Activated CD4-positive, alpha-beta memory T cell treated with anti-CD3 and anti-CD28 coated beads, Interleukin-2, amount 10 ng/mL, durations not matched to agents 7 days and 5 days (primary cell): ENCODE measurements at places on chromosomes 12 and 14. TPM values are rescaled to one million over a fixed set of nuclear protein-coding genes. Genes with fewer than 3 reads are reported as not detected.

DNA sequence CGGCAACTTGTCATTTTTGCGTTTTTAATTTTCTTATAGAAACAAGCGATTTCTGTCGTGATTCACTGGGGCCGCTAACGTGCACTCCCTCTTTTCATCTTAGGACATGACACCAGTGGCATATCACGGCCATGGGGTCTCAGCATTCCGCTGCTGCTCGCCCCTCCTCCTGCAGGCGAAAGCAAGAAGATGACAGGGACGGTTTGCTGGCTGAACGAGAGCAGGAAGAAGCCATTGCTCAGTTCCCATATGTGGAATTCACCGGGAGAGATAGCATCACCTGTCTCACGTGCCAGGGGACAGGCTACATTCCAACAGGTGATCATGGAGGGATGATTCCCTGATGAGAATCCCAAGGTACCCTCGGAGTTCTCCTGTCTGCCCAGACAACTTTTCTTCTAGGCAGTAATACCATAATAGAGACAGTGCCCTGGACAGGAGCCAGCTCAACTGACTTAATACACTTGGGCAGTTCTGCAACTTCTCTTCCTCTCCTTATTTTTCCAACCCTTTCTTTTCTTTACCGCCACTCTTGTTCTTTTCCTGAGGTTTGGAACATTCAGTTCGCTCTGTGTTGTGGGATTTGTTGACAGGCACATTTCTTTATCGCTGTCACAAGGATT, 821 bp downstream of the TMEM106C start:
- no peak overlapping the region for H3K27ac ChIP-seq
- peaks cover 55% of the 10 kb centered on the region for H3K36me3 ChIP-seq
- DNase-seq = peak; percentile 27
- H3K4me1 ChIP-seq = peaks cover 48% of the 10 kb centered on the region
- H3K27me3 ChIP-seq = peaks cover 35% of the 10 kb centered on the region
- peak overlapping the region; percentile 99 for H3K4me3 ChIP-seq

DNA sequence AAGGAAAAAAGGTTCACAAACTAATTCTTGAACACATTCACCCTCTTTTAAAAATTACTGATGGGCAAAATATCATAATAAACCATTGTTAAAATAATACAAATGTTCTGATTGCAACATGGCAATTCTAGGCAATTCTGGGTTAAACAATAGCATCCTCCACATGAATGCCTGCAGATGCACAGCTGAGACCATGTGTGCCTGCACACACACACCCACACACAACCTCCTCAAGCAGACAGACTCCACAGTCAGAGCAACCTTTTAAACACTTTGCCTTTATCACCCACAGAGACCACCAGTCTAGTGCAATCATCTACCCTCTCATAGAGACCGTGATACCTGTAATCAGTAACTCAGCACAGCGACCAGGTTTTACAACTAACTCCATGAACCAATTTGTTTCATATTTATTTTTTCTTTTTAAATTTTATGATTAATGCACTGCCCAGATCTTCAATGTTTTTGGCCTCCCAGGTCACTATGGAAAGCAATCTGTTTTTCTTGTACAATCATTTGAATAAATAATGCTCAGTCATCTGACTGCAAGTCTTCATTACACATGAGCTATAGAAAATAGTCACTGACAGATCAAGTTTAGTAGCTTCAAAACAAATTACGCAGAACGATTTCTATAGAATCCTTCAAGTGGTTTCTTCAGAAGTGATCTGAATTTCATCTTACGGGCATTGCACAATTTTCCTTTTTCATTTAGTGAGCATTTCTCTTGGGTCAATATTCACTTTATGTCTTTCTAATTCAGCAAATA, 105.8 kb downstream of the PRKD1 start:
- no peaks in the 10 kb centered on the region for H3K36me3 ChIP-seq
- no peak overlapping the region for H3K27ac ChIP-seq
- no peaks in the 10 kb centered on the region for H3K4me1 ChIP-seq
- H3K27me3 ChIP-seq = no peaks in the 10 kb centered on the region
- no peak overlapping the region for H3K4me3 ChIP-seq

GRCh38 chr12:98639491-98639890, 5.1 kb downstream of the IKBIP start:
- H3K4me1 ChIP-seq = peaks cover 40% of the 10 kb centered on the region
- no peak overlapping the region for H3K4me3 ChIP-seq
- peaks cover 29% of the 10 kb centered on the region for H3K36me3 ChIP-seq
- no peak for DNase-seq
- no peaks in the 10 kb centered on the region for H3K27me3 ChIP-seq

GRCh38 chr12:21296751-21297406, 37.8 kb downstream of the SLCO1A2 start:
- peaks cover 7% of the 10 kb centered on the region for H3K4me1 ChIP-seq
- no peak overlapping the region for H3K27ac ChIP-seq
- peaks cover 4% of the 10 kb centered on the region for H3K27me3 ChIP-seq
- no peaks in the 10 kb centered on the region for H3K36me3 ChIP-seq
- DNase-seq = no peak

DNA sequence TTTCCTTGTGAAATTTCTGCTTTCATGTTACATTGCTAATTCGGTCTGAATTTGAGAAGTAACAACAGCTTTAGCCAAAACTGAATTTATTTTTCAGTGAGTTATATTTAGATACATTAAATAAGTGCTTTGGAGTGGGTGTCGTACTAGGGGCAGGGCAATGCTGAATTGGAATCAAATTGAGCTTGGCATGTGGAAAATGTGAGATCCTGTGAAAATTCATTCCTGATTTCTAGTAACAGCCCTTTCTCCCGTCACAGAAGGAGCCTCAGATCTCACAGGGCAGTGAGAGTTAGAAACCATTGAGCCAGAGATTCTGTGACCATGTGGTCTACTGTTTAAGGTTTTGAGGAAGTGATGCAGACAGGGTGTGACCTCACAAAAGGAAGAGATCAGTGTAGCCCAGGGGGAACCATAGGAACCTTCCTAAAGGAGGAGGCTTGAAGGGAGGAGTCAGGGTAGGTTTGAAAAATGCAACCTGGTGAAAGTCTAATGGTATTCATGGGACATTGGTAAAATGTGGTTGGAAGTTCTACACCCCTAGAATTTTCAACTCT, 1136.8 kb downstream of the AACS start:
- no peak overlapping the region for H3K27ac ChIP-seq
- H3K4me1 ChIP-seq = no peaks in the 10 kb centered on the region
- H3K4me3 ChIP-seq = no peak overlapping the region
- no peaks in the 10 kb centered on the region for H3K27me3 ChIP-seq

DNA sequence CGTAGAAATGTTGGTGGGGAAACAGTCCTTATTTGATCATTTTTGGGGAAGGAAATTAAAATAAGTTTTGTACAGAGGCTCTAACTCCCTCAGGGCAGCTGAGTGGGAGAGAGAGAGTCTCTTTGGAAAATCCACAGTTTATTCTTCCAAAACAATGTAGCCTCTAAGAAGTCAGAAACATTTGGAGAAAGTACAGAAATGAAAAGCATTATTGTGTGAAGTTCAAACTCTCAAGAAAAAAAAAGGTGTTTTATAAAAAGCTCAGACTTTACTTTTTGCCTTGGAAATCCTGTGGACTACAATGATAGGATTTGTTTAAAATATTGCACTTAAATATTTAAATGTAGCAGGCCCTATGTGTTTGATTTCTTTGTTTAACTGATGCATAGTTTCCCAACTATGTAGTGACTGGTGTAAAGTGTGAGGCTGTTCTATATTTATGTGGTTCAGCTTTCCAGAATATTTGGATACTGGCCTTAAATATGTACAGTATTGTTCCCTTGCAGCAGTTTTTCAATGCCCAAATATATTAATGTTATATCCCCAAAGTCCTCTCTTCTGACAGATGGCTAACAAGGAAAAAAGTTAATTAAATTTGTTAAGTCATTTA, 82.0 kb upstream of the OTOGL start:
- no peak overlapping the region for H3K4me3 ChIP-seq
- DNase-seq = no peak
- H3K27me3 ChIP-seq = peaks cover 2% of the 10 kb centered on the region
- no peaks in the 10 kb centered on the region for H3K36me3 ChIP-seq
- no peaks in the 10 kb centered on the region for H3K4me1 ChIP-seq

DNA sequence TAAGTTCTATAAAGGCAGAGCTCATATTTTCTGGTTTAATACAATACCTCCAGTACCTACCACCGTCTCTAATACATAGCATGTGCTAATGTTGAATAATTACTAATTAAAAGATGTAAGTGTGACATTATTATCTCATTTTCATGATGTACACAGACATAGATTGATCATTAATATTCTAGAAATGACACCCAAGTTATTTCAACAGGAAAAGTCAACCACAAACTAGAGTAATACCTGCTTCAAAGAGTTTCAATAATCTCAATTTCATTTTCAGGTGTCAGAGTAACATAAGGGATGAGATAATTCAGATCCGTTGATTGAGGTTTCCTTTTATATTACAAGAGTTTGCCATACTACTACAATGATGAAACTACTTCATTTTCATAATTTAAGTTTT, 388.9 kb downstream of the SOX5 start:
- H3K27ac ChIP-seq = no peak overlapping the region
- H3K4me3 ChIP-seq = no peak overlapping the region
- H3K4me1 ChIP-seq = peaks cover 6% of the 10 kb centered on the region
- no peak for DNase-seq
- H3K27me3 ChIP-seq = no peaks in the 10 kb centered on the region
- H3K36me3 ChIP-seq = no peaks in the 10 kb centered on the region

GRCh38 chr14:97491697-97492096, 694.5 kb downstream of the VRK1 start:
- peaks cover 4% of the 10 kb centered on the region for H3K4me1 ChIP-seq
- no peak overlapping the region for H3K4me3 ChIP-seq
- no peaks in the 10 kb centered on the region for H3K27me3 ChIP-seq
- H3K36me3 ChIP-seq = no peaks in the 10 kb centered on the region

GRCh38 chr12:69898236-69898635, 73.2 kb downstream of the MYRFL start:
- no peak overlapping the region for H3K27ac ChIP-seq
- no peaks in the 10 kb centered on the region for H3K36me3 ChIP-seq
- no peaks in the 10 kb centered on the region for H3K27me3 ChIP-seq
- DNase-seq = no peak
- peaks cover 6% of the 10 kb centered on the region for H3K4me1 ChIP-seq

Gene SDR9C7
- total RNA-seq = not detected

Gene CD69
- total RNA-seq = 196 TPM
